ENCODE measurements at places on chromosomes 7 and 10.

GRCh38 chr10:86023931-86024280 is 342.7 kb downstream of the GRID1 start:
- no peak for DNase-seq

DNA sequence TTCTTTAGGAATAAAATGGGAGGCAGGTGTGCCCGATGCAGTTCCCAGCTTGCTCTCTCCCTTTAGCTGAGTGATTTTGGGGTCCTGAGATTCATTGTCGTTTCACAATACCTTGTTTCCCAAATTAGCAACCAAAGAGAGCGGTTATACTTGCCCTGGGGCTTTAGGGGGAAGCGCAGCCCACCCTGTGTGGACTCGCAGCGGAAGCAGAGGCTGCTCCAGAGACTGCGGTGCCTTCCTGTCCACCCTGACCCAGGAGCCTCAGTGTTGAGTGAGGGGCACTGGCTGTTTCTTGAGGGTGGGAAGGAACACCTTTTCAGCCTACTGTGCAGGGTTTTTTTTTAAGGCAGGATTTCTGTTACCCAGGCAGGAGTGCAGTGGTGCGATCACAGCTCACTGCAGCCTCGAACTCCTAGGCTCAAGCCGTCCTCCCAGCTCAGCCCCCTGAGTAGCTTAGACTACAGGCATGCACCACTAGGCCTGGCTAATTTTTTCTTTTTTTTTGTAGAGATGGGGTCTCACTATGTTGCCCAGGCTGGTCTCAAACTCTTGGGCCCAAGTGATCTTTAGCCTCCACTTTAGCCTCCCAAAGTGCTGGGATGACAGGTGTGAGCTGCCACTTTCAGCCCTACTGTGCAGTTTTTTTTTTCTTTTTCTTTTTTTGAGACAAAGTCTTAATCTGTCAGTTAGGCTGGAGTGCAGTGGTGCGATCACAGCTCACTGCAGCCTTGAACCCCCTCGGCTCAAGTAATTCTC is 67.0 kb downstream of the DNAJB6 start:
- DNase-seq, result no peak

DNA sequence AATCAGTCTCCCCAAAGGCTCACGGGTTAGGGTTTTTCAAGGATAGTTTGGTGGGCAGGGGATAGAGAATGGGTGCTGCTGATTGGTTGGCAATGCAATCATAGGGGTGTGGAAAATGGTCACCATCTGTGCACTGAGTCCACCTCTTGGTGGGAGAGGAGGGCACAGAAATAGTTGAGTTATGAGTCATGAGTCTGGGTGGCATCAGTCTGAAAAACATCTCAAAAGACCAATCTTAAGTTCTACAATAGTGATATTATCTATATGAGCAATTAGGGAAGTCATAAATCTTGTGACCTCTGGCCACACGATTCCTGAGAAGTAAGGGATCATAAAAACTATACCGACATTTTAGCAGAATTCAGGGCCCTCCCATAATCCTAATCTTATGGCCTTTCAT is 62.7 kb downstream of the LGI1 start:
- DNase-seq, result no peak

GRCh38 chr10:132364594-132364970 is 32.4 kb upstream of the PWWP2B start:
- no peak for DNase-seq

DNA sequence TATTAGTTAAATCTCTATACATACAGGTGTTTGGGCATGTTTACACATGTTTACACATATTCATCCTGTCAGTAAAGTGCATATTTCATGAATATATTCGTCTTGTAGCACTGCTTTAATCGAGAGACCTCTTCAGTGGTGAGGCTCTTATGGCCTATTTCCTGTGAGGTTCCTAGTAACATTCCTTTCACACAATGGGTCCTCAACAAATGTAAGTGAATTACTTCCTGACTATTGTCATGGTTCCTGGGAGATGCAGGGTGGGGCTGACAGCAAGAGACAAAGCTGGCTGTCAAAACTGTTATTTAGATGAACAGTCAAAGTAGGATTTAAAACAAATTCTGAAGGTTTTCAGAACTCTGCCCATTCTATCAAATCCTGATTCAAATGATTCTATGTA is 12.4 kb upstream of the SEMA3A start:
- DNase-seq, result no peak
